ENCODE measurements at places on chromosomes 12 and 14. TPM values are rescaled to one million over a fixed set of nuclear protein-coding genes. Genes with fewer than 3 reads are reported as not detected.

Gene VRTN
- total RNA-seq: not detected

DNA sequence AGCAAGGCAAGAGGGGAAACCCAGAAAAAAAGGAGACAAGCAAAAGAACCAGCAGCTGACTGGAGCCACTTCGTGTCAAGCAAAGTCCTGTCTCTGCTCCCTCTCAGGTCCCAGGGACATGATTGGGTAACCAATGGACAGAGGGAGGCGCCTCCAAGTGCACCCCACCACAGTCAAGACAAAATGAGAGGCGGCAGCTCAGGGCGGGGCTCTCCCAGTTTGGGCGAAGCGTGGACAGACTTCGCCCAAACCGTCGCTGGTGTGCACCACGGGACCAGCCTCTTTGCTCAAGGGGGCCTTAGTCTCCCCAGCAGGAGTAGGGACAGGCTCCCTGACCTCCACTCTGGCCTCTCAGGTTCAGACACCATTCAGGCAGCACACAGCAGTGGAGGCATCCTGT is 1.5 kb upstream of the BEGAIN start:
- peak overlapping the region; percentile 10 for H3K4me3 ChIP-seq
- no peak overlapping the region for H3K27ac ChIP-seq
- no peaks in the 10 kb centered on the region for H3K36me3 ChIP-seq
- peaks cover 26% of the 10 kb centered on the region for H3K27me3 ChIP-seq

GRCh38 chr14:21163871-21164291 is 8.0 kb upstream of the OR5AU1 start:
- DNase-seq: no peak
- H3K27me3 ChIP-seq: peaks cover 18% of the 10 kb centered on the region
- H3K27ac ChIP-seq: no peak overlapping the region
- no peak overlapping the region for H3K4me3 ChIP-seq

Gene POTEG
- not detected for total RNA-seq

DNA sequence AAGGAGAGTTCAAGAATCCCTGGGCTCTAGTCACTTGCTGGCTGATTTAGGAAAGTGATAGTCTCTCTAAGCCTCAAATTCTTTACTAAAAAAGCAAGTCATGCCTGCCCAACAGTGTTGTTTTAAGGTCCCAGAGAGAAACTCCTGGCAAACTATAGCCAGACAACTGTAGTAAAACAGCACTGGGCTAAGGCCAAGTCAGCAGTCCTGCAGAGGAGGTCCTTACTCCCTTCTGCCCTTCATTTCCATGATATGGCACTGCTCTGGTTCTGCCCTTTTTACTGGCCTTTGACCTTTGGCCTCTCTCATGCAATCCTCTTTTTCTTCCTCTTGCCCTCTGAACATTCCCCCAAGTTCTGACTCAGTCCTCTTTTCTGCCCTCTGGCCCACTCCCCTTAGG is 74.9 kb downstream of the VWF start:
- H3K4me1 ChIP-seq: no peaks in the 10 kb centered on the region
- no peak overlapping the region for H3K4me3 ChIP-seq
- H3K27ac ChIP-seq: no peak overlapping the region
- H3K36me3 ChIP-seq: no peaks in the 10 kb centered on the region

Gene NPFF
- not detected for total RNA-seq

Gene NOC4L
- 30.5 TPM for total RNA-seq

Gene TAS2R8
- total RNA-seq: not detected

Gene A2M
- not detected for total RNA-seq

GRCh38 chr14:90003526-90004307 is 48.0 kb downstream of the TDP1 start:
- peaks cover 58% of the 10 kb centered on the region for H3K36me3 ChIP-seq
- H3K4me3 ChIP-seq: no peak overlapping the region
- no peak for DNase-seq

- no peak overlapping the region for H3K4me3 ChIP-seq
- no peak for DNase-seq
- H3K27ac ChIP-seq: no peak overlapping the region
- H3K36me3 ChIP-seq: peaks cover 7% of the 10 kb centered on the region
Measured at GRCh38 chr12:4330203-4330602, 9.2 kb downstream of the TIGAR start.

DNA sequence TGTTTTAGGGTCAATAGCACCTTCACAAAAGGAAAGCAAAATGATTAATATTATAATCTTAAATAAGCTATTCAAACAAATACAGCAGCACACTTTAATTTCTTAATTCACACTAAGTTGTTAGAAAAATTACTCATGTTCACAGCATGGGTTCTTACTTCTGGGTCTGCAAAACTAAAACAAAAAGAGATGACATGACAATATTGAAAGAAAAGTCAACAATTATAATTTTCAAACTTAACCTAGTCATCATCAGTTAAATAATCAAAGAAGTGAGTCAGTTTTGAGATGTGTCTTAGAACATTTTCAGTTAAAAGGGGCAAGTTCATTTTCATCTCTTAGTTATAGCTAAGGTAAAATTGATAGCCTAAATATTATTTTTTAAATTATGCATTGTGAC is 47.7 kb upstream of the RMST start:
- no peak overlapping the region for H3K27ac ChIP-seq
- H3K4me3 ChIP-seq: no peak overlapping the region
- no peak for DNase-seq
- no peaks in the 10 kb centered on the region for H3K36me3 ChIP-seq

GRCh38 chr14:35281341-35281740 is 10.8 kb upstream of the PSMA6 start:
- no peak for DNase-seq
- H3K27ac ChIP-seq: no peak overlapping the region
- no peak overlapping the region for H3K4me3 ChIP-seq
- H3K27me3 ChIP-seq: no peaks in the 10 kb centered on the region
